ENCODE measurements at places on chromosomes 6 and 20. TPM values are rescaled to one million over a fixed set of nuclear protein-coding genes. Genes with fewer than 3 reads are reported as not detected.

Gene GHRH
- polyA plus RNA-seq = not detected

DNA sequence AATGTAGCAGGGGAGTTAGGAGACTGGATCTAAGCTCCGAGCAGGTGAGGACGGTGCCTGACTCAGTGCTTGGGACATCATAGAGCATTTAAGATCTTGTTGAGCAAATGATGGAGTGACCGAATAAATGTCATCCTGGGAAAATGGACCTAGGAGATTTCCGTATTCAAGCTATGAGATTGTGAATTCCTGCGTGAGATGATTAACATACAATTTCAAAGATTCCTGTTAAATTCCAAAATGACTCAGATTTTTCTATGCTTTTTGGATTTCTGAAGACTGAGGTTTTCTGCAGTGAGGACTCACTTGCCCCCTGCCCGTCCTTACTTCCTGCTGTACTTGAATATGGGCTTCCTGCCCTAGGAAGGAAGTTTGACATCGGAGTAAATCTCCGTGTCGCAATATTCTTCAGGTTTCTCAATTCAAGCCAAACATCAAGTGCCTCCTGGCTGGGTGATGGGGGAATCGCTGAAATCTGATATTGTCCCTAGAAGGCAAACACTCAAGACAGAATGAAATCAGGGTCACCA lies 5.2 kb downstream of the SYTL3 start:
- DNase-seq = no peak

Gene PLCB4
- 12.7 TPM for polyA plus RNA-seq

- no peak for DNase-seq
Observed at GRCh38 chr6:135567375-135568083, 70.0 kb upstream of the AHI1 start.

DNA sequence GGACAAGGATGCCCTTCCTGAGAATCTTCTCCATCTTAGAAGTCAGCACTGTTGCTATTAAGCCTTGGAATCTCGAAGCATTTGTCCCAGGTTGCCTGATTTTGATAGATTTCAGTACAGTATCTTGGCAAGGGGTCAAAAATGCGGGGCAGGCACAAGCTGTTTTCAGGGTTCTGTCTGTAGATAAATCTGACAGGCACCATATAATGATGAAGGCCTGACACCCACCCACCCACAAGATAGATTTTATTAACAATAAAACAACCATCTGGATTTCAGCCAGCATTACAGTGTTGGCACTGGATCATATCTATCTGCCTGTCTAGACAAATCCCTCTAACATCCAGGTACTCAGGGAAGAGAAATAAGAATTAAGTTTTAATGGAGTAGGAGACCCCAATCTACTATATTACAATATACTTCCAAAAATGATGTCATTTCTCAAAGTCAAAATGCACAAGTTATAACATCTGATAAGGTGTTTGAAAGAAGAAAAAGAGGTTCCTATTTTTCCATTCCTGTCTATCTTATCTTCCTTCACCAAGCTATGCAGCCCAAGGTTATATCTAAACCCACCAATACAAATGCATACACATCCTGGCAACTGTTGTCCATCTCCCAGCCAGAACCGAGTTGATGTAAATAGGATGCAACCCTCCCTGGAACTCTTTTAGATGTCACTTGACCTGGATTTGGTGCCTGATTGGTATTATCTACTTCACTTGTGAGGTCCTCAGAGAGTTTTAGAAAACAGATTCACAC lies 10.7 kb downstream of the NEDD9 start:
- no peak for DNase-seq

- no peak for DNase-seq
Observed at GRCh38 chr6:37583261-37583660, 83.6 kb upstream of the CCDC167 start.

- DNase-seq = no peak
Observed at GRCh38 chr20:7841291-7841970, 98.8 kb downstream of the HAO1 start.

Gene MYCT1
- polyA plus RNA-seq = 13.7 TPM

GRCh38 chr6:112179631-112180030 lies 74.7 kb downstream of the LAMA4 start:
- DNase-seq = no peak

DNA sequence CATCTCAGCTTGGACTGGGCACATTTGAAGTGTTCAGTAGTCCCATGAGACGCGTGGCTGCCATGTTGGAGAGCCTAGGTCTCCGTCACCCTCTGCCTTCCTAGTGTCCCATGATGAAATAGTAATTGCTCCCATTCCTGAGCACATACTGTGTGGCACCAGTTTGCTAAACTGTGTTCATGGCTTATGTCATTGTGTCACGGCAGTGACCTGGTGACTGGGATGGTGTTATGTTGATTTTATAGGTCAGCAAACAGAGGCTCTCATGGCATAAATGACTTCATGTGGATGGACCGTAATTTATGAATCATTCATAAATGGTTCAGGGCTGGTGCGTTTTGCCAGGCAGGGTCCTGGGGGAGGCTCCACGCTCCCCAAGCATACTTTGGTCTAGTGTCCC lies 3.8 kb downstream of the BCAS4 start:
- no peak for DNase-seq

DNA sequence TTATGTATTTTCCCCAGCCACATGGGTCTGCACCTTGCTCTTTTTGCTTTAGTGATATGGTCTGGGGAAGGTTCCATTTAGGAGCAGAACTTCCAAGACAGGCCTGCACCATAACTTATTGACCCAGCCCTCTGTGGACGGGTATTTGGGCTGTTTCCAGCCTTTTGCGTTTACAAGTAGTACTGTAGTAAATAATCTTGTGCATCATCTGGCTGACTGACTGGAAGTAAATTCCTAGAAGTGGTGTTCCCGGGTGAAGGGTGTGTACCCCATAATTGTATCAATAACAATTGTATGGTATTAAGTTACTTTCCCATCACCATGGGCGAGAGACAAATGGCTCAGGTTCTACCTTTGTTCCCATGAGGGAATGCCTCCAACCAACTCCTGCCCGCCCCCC lies 31.6 kb downstream of the SPDEF start:
- no peak for DNase-seq

DNA sequence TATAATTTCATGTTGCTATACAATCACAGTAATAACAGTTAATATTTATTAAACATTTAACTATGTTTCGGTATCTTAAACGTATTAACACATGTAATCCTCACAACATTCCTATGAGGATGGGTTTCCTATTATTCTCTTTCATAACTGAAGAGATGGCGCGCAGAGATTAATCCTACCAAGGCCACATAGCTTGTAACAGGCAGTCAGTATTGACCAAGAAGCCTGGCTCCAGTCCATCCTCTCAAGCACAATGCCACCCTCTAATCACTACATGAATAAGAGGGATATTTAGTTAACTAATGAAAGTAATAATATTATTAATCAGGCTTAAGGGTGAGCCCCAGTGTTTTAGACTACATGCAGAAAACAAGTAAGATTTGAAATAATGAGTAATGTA lies 149.7 kb upstream of the SIM1 start:
- no peak for DNase-seq

DNA sequence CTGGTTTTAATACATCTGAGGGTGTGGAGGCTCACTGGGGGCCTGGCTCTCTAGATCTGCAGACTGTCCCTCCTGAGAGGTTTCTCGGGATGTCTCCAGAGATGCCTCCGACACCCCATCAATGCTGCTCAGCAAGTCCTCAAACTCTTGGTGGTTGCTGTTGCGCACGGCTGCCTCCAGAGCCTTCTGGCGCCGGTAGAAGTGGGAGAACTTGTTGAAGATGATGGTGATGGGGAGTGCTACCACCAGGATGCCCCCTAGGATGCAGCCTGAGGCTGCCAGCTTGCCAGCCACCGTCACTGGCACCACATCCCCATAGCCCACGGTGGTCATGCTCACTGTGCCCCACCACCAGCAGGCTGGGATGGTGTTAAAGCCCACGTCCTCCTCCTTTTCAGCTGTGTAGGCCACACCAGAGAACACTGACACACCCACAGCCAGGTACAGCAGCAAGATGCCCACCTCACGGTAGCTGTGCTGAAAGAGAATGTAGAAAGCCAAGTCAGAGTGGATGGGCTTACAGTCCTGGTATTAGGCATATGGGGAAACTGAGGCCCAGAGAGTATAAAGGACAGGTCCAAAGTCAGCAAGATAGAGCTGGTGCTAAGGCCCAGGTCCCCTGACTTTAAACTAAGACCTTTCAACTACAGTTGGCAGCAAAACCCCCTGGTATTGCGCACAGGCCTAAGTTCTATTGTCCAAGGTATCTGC lies 5.9 kb downstream of the KCNS1 start:
- no peak for DNase-seq

DNA sequence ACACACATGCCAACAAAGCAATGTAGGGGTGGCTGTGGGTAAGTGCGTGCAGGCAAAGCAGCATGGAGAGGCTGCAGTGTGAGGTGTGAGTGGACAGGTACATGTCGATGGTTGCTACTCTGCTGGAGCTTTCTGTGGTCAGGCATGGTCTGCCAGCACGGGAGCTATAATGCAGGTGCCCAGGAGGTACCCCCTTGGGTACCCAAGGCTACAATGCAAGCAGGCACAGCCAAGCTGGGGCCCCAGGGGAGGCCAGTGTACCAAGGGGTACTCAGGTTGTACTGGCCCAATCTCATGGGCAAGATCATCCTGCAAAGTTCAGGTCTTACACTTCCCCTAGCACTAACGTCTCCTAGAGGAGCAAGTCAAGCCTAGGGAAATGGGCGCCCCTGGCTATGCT lies 58.4 kb upstream of the IRAK1BP1 start:
- DNase-seq = no peak

- peak; percentile 64 for DNase-seq
Observed at GRCh38 chr6:90413867-90414266, 117.2 kb upstream of the BACH2 start.

DNA sequence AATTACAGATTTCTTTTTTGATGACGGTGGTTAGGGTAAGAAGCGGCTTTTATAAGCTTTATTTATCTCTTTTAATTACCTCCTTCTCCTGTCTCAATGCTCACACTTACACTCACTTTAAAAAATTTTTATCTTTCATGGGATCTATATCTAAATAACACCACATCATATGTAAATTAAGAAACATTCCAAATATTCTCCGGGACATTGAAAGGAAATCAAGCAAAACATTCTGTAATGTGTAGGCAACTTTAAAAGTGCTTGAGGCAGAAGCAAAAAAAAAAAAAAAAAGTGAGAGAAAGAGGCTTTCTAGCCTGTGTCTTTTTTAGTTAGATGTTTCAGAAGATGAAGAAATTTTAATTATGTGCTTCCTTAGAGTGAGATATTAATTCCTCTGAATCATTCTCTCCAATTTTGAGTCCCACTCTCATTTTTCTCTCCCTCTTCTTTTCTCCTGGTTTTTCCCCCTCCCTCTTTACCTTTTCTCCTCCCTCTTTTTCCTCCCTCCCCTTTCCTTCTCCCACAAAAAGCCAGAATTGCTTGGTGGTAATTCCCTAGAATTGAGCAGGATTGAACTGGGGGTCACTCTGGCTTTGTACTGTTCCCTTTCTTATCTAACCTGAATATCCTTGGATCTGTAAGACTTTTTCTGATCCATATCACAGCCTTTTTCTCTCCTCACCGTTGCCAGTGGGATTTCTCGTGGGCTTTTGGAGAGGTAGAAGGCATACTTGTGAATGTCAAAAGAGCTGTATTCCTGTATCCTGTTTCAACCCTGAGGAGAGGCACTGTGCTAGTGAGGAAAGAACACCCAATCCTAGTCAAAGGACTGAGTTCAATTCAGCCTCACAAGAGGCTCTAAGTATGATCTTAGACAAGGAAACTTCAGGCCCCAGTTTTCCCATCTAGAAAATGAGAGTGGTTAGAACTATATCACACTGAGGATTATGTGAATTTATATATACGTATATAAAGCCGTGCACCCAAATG lies 30.4 kb downstream of the KCNQ5 start:
- DNase-seq = no peak

Gene SAMD3
- 0.80 TPM for polyA plus RNA-seq

DNA sequence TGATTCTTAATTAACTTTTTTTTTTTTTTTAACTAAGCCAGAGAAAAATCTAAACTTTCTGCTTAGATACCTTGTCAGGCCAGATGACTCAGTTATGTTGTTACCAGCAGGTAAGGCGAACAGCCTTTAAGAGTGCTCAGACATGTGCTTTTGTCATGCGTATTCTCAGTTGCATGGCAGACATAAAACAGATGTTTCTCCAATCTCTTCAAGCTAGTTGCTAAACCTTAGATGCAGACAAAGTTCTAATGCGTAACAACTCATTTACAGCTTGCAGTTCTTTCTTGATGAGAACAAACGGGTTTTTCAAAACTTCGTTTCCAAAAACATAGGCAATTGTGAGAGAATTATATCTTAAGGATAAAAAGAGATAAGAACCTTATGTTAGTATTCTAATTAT lies 49.6 kb upstream of the GFRAL start:
- DNase-seq = no peak

DNA sequence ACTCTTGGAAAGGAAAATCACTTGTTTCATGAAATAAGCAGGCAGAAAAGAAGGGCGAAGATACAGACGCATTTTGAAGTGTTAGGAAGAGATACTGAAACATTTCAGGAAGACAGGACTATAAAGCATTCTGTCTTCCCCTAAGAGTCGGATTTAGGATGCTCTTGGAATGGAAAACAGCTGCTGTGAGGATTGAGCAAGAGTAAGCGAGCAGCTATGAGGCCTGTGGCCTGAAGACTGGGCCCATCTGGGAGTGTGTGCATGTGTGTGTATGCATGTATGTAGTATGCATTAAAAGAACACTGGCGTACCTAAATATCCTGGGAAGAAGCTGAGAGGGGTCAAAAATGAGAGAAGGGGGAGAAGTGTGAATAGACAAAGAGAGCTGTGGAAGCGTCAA lies 83.6 kb downstream of the SIM1 start:
- no peak for DNase-seq

DNA sequence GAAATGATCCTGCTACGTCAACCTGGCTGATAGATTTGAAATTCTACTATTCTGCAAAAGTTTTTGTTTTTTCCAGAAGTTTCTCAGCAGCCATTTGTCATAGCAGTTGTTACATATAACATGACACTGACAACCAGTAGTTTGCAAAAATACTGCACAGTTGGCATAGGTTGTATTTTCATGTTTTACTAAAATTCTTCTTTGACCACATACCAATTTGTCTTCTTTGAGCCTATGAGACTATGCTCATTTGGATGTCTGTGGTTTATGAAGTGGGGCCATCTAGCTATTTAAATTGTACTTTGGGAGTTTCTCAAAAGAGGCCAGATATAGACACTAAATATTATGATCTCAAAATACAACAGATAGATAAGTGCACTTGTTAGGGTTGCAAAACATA lies 104.9 kb upstream of the PREP start:
- DNase-seq = no peak

DNA sequence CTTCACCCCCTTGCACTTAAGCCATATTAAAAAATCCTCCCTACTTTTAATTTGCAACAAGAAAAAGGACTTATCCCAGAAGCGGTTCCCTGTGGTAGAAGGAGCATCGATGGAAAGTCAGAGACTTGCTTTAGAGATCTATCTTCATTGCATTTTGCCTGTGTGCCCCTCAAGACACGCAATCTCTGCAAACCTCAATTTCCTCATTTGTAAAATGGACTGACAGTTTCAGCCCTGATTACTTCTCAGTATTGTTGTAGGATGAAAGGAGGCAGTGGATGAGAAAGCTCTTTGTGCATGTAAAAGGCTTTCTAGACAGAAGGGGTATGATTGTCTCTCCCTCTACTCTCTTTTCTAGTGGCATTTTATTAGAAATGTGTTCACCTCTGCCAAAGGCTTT lies 410.2 kb downstream of the CDC5L start:
- no peak for DNase-seq

Gene MAPK13
- 21.2 TPM for polyA plus RNA-seq

Gene CST5
- 0.39 TPM for polyA plus RNA-seq

All from renal cortex interstitium (tissue), 15 donors.